ENCODE measurements at places on chromosomes 2 and 18. TPM values are rescaled to one million over a fixed set of nuclear protein-coding genes. Genes with fewer than 3 reads are reported as not detected.

UGT1A6 gene
- total RNA-seq, result not detected

CCL20 gene
- total RNA-seq, result not detected

IL36G gene
- not detected for total RNA-seq

SIX3 gene
- total RNA-seq, result 0.49 TPM

PSTPIP2 gene
- 1.2 TPM for total RNA-seq

Data from temporal lobe (tissue), 4 donors.